ENCODE measurements at places on chromosomes 6 and 20.

DNA sequence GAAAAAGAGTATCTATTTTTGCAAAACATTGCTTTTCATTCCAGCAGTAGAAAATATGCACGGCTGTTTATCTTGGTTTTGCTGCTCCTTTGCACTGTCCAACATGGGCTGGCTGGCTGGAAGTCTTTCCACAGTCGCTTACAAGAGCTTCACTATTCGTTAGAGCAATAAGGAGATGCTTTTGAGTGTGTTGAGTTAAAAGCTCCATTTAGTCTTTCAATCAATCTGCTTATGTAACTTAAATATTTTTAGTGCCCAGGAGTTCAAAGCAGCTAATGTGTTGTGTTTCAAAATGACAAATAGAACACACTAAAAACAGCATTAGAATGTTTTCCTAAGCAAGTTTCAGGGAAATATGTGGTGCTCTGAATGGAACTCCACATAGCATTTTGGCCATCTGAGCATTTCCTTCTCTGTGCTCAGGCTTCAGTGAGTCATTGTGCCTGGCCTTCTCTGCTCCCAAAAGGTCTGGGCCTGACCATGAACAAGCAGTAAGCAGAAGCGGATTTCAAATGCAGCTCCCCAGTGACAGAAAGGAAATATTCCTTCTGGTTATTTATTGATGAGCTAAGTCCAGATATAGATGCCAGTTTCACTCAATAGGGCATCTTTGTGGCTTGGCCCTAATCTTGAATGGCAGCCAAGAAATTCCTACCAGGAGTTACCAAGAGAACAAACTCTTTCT is 580.3 kb downstream of the TENT5A start:
- DNase-seq: no peak

DNA sequence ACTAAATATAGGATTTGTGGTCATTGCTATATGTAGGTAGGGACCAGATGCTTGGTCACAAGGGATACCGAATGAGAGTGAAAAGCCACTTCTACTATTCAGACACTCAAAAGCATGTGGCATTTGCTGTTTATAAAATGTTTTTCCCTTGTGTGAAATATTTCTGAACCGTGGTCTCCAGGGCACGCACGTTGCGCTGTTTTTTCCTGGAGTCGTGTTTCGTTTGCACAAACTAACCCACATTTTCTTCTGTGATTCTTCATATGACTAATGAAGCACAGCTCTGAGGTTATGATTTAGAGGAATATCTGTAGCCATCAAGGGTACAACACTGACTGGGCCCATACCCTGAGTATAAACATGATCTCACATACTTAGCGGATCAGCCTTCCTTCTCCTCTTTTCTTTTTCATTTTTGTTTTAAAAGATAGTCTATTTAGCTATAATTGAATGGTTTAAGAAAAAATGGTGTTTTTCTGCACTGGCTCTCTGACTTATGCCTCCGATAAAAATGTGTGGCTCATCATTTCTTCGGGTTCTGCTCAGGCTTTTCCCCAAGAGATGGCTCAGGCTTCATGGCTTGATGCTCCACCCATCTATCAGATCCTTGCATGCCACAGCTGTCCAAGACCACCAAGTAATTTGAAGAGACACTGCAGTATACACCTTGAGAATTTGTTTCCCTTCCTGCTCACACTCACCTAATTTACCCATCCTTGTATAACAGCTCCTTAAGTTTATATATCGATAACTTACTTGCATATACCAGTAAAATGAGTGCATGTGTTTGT is 59.9 kb upstream of the HBS1L start:
- DNase-seq: no peak

DNA sequence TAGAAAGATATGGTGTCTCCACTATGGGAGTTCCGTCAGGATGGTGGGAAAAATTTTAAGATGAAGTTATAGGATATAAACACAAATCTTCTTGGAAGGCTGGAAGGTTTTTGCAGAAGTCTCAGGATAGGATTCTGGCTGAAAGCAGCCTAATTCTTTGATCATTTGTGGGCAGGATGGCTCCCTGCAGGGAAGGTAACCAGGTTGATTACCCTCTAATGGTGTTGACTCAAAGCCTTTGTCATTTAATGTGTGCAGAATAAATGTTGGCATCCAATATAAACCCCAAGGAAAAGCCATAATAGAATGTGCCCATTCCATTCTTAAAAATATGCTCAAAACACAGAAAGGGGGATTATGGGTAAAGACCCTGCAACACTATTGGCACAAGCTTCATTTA is 204.3 kb downstream of the EPM2A start:
- DNase-seq: no peak

DNA sequence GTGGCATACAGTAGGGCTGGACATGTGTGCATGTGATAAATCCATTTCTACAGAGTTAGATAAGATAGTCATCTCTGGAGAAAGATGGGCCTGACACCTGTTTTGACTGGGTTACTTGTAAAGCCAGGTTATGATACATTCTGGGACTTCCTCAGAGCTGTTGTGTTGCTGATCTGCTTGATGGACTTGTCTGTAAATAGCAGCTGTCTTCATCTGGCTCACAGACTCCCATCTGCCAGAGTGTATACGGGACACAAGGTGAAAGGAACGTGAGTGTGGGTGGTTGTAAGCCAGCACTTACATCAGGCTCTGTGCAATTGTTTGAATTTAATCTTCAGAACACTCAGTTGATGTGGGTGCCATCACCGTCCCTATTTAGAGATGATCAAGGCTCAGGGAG is 49.8 kb downstream of the ZDHHC14 start:
- no peak for DNase-seq

DNA sequence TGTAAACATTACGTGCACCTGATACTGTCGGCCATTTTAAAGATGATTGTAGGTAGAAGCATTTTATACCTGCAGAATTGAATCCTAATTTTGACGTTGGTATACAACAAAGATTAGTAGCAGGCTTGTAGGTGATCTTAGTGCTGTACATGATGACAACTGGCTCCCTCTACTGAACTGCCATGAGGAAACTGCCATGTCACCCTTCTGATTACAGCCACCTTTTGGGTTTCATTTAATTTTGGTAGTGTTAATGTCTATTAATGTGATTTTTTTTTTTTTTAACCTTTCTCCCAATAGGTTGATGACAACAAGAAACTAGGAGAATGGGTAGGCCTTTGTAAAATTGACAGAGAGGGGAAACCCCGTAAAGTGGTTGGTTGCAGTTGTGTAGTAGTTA is 2.3 kb downstream of the RPS12 start:
- DNase-seq: no peak

DNA sequence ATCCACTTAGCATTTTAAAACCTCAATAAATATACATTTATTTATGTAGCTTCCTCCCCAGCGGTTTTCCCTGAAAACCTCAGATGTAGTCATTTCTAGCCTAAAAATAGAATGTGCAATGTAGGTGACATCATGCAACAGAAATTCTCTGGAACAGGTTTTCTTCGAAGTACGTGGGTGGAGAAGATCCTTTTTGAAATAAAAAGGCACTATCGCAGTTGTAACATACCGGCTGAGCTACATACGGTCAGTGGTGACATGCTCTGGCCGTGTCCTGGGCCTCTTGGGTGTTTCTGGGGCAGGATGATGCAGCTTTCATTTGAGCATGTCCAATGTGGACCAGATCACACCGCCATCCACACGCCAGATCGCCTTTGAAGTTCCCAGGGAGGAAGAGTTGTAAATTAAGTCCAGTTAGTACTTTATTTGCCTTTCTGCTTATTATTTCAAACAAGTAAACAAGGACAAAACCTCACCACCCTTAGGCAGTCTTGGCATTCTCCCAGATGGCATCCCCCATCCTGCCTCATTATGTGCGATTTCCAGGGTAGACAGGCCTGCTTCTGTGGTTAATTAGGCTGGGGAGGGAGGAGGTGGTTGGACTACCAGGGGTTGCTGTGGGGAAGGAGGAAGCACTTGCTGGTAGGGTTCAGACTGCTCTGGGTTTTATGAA is 109.5 kb upstream of the CLDN20 start:
- DNase-seq: no peak

- DNase-seq: no peak
Measured at GRCh38 chr6:116651916-116652315, 16.6 kb downstream of the ZUP1 start.

DNA sequence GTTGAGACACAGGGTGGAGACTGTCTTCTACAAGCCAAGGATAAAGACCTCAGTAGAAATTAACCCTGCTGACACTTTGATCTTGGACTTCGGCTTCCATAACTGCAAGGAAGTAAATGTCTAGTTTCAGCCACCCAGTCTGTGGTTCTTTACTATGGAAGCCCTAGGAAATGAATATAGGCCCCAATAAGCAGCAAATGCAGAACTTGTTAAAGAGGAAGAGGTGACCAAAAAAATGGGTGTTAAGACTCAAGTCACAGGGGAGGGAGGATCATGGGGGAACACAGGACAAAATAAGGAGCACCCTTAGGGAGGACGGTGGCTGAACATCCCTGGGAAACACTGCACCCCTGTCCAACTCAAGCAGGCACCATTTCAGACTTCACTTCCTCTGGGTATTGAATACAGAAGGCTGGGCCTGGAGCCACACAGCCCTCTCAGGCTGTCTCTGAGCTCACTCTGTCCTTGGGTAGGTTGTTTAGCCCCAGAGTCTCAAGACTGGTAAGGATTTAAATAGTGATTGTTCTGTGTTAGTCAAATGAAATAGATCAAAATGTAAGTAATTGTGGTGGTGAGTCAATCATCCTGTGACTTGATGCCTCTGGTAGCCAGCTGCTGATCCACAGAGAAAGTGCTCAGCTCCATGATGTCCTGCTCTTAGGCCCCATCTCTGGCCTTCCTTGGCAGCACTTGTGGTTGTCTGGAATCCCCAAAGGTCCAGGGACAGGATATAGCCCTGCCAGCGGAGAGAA is 30.5 kb upstream of the SIRPD start:
- no peak for DNase-seq

DNA sequence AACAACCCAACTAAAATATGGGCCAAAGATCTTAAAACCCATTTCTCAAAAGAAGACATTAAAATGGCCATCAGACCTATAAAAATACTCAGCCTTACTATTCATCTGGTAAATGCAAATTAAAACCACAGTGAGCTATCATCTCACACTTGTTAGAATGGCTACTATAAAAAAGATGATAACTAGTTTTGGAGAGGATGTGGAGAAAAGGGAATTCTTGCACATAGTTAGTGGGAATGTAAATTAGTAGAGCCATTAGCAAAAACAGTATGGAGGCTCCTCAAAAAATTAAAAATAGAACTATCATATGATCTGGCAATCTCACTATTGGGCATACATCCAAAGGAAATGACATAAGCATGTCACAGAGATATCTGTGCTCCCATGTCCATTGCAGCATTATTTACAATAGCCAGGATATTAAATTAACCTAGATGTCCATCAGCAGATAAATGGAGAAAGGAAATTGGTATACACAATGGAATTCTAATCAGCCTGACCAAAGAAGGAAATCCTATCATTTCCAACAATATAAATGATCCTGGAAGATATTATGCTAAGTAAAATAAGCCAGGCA is 2.9 kb downstream of the SIRPB1 start:
- DNase-seq: no peak

- DNase-seq: no peak
Measured at GRCh38 chr6:78614961-78615360, 252.4 kb upstream of the IRAK1BP1 start.

GRCh38 chr20:61439251-61439650 is 187.2 kb downstream of the CDH4 start:
- DNase-seq: no peak

GRCh38 chr6:15481390-15482291 is 181.2 kb downstream of the DTNBP1 start:
- DNase-seq: no peak

GRCh38 chr6:21823371-21823770 is 229.8 kb downstream of the SOX4 start:
- no peak for DNase-seq

DNA sequence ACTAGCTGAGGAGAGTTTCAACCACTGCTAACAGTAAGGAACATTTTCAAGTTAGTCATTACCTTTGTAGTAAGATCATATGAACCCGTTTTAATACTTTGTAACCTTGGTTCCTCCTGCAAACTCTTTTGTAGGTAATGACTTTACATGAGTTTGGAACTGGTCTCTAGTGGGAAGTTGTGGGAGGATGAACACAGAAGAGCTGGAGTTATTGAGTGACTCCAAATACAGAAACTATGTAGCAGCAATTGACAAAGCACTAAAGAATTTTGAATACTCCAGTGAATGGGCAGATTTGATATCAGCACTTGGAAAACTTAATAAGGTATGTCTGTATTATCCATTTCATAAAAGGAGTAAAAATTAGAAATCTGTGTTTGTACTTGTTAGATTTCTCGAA is 29.3 kb downstream of the DOP1A start:
- no peak for DNase-seq

DNA sequence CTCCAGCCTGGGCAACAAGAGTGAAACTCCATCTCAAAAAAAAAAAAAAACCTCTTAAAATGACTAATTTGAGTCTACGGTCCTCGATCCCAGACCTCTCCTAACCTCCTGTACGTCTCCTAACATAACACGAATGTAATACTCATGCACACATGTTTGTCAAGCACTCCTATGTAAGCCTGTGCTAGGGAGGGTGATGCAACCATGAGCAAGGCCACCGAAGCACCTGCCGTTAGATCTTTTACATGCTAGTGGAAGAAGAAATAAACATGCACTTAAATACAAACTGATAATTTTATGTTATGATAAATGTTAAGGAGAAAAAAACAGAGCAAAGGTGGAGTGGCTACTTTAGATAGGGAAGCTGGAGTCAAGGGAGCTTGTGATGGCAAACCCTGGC is 72.3 kb upstream of the BEND3 start:
- no peak for DNase-seq

GRCh38 chr6:168618546-168619315 is 177.7 kb downstream of the SMOC2 start:
- DNase-seq: no peak

DNA sequence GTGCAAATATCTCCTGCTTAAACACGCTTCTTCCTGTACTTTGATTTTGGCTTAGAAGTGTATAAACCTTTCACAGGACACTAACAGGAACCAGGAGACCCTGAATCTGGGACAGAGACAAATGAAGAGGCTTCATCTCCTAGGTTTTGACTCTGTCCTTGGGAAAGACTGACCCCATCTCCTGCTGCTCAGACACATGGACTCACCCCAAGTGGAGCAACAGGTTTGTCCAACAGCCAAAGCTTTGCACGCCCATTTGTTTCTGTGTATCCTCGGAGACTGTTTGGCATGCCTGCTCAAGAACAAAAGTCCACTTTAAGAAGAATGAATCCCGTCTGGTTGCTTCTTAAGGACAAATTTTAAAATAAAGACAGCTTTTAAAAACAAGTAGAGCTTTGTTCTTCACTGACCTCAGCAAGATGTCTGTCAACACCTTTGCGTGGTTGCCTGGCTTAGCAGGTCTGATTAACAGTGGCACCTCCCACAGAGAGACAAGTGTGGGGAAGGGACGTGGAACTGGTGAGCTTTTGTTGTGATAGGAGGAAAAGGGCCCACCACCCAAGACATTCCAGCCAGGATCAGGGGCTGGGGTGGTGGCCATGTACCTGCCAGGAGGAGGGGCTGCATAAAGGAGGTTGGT is 202.6 kb downstream of the SOD2 start:
- DNase-seq: no peak

- no peak for DNase-seq
Measured at GRCh38 chr6:70838907-70839285, 118.0 kb downstream of the B3GAT2 start.

GRCh38 chr6:29850011-29850553 is 22.5 kb downstream of the HLA-G start:
- DNase-seq: no peak

GRCh38 chr6:137217801-137218472 is 1.2 kb downstream of the IFNGR1 start:
- DNase-seq: no peak

GRCh38 chr20:60101201-60101890 is 143.1 kb downstream of the CDH26 start:
- DNase-seq: no peak

GRCh38 chr20:23245553-23246181 is 104.9 kb upstream of the NXT1 start:
- DNase-seq: no peak
